ENCODE measurements at places on chromosomes 13 and 19.

DNA sequence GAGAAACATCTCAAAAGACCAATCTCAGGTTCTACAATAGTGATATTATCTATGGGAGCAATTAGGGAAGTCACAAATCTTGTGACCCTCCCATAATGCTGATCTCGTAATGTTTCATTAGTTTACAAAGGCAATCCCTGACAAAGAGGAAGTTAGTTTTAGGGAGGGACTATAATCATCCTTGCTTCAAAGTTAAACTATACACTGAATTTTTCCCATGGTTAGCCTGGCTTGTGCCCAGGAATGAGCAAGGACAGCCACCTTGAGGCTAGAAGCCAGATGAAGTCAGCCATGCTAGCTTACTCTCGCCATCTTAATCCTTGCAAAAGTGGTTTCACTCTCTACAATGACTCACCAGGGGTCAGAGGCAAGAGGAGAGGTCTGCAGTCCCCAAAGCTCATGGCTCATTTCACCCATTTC is 5.4 kb downstream of the CEACAM3 start:
- H3K36me3 ChIP-seq, result no peaks in the 10 kb centered on the region
- no peak overlapping the region for H3K4me3 ChIP-seq
- H3K4me1 ChIP-seq, result peaks cover 17% of the 10 kb centered on the region
- peaks cover 12% of the 10 kb centered on the region for H3K27me3 ChIP-seq

GRCh38 chr19:42568006-42568405 is 26.7 kb downstream of the CEACAM8 start:
- H3K27me3 ChIP-seq, result peaks cover 17% of the 10 kb centered on the region
- no peaks in the 10 kb centered on the region for H3K36me3 ChIP-seq
- no peak overlapping the region for H3K27ac ChIP-seq
- no peak overlapping the region for H3K4me3 ChIP-seq
- DNase-seq, result no peak

- H3K36me3 ChIP-seq, result peaks cover 42% of the 10 kb centered on the region
- H3K27ac ChIP-seq, result no peak overlapping the region
- H3K4me3 ChIP-seq, result peak overlapping the region; percentile 66
- DNase-seq, result peak; percentile 60
- H3K27me3 ChIP-seq, result peaks cover 33% of the 10 kb centered on the region
- peaks cover 51% of the 10 kb centered on the region for H3K4me1 ChIP-seq
Measured at GRCh38 chr19:16325161-16325527, 518 bp downstream of the KLF2 start.

DNA sequence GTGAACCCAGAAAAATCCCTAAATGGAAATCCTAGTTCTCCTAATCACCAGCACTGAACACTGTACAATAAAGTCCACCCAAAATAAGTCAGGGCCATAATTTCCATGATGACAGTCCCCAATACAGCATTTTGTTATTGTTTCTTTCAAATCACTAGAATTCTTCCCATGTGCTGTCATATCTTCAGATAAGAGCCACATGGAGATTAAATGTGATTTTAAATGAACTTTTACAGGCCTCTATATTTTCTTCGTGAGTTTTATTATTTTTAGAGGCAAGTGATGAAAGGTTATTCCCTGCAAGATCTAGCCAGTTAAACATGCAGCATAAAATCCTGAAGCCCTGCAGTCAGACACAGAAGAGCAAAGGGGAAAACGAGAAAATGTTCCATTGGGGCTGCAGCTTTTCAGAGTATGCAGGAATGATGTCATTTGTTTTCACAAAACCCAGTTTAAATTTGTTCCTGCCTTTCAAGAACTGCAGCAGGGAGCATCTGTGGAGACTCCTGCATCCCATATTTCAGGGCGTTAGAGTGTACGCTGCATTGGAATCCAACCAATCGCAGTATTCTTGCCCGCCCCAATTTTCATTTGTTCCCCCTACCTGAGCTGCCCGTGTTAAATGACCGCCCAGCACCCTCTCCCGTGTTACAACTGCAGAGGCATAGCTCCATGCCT is 167.2 kb upstream of the KLF12 start:
- H3K27me3 ChIP-seq, result no peaks in the 10 kb centered on the region
- H3K4me3 ChIP-seq, result no peak overlapping the region
- no peak overlapping the region for H3K27ac ChIP-seq
- no peak for DNase-seq
- no peaks in the 10 kb centered on the region for H3K36me3 ChIP-seq

DNA sequence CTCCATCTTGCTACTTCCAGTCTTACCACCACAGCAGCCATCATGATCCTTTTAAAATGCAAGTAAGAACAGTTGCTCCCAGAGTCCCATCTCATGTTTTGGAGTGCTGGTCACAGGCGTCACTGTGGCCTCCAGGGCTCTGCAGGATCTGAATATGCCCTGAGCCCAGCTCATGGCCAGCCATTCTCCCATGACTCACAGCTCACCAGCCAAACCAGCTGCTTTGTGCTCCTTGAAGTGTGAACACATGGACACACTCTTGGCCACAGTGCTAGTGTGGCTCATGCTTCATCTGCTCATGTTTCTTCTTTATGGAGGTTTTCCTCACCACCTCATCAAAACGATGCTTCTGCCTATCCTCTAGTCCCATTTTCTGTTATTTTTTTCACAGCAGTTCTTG is 466.5 kb downstream of the UQCRFS1 start:
- no peaks in the 10 kb centered on the region for H3K4me1 ChIP-seq
- DNase-seq, result no peak
- no peak overlapping the region for H3K4me3 ChIP-seq
- H3K36me3 ChIP-seq, result no peaks in the 10 kb centered on the region
- H3K27me3 ChIP-seq, result peaks cover 4% of the 10 kb centered on the region

- no peak overlapping the region for H3K4me3 ChIP-seq
- DNase-seq, result no peak
- no peak overlapping the region for H3K27ac ChIP-seq
Measured at GRCh38 chr13:82010780-82011179, 1669.9 kb upstream of the SPRY2 start.

- no peaks in the 10 kb centered on the region for H3K36me3 ChIP-seq
- H3K4me1 ChIP-seq, result no peaks in the 10 kb centered on the region
- H3K27me3 ChIP-seq, result no peaks in the 10 kb centered on the region
- no peak for DNase-seq
- no peak overlapping the region for H3K4me3 ChIP-seq
Measured at GRCh38 chr13:69857183-69857821, 250.3 kb upstream of the ATXN8OS start.

DNA sequence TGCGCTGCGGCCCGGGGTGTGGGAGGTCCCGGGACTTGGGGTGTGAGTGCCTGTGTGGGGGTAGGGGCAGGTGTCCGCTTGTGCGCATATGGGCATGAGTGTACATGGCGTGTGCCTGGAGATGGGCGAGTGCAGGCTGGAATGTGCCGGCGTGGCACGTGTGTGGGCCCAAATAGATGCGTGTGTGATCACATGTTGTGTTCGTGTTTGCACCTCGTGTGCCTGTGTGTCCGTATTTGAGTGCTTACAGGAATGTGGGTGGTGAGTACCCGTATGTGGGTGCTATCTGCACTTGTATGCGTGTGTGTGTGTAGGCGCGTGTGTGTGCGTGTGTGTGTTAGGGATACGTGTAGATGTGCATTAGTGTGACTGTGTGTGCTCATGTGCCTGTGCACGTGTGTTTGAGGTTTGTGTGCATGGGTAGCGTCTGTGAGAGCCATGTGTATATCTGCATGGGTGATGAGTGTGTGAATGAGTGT is 3.4 kb downstream of the ZNF536 start:
- H3K4me3 ChIP-seq, result no peak overlapping the region
- no peak for DNase-seq
- H3K4me1 ChIP-seq, result no peaks in the 10 kb centered on the region
- peaks cover 24% of the 10 kb centered on the region for H3K27me3 ChIP-seq
- no peaks in the 10 kb centered on the region for H3K36me3 ChIP-seq
- H3K27ac ChIP-seq, result no peak overlapping the region
